AG10803 (cell line): ENCODE measurements at places on chromosomes 16 and 17.

- DNase-seq: no peak
Measured at GRCh38 chr17:80939151-80940145, 52.2 kb upstream of the CHMP6 start.

DNA sequence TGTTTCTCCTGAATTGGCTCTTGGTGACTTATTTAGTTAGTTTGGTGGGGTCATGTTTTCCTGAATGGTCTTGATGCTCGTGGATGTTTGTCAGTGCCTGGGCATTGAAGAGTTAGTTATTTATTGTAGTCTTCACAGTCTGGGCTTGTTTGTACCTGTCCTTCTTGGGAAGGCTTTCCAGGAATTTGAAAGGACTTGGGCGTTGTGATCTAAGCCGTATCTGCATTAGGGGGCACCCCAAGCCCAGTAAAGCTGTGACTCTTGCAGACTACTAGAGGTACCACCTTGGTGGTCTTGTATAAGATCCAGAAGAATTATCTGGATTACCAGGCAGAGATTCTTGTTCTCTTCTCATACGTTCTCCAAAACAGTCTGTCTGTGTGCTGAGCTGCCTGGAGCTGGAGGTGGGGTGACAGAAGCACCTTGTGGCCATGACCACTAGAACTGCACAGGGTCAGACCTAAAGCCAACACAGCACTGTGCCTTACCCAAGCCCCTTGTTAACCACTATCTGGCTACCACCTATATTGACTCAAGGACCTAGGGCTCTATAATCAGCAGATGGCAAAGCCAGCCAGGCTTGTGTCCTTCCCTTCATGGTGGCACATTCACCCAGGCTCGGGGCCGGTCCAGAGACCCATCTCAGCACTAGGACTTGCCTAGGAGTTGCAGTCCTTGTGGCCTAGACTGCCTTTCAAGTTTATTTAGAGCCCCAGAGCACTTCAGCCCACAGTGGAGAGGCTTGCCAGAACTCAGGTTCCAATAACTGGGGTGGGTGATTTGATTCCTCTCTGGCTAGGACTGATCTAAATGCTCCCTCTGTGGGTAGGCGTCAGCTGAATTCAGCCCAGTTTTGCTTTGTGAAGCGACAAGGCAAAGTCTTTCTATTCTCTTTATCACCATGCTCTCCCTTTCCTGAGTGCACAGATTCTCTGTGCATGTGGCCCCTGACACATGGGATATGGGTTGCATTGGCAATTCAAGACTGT is 11.0 kb downstream of the RNF135 start:
- no peak for DNase-seq

DNA sequence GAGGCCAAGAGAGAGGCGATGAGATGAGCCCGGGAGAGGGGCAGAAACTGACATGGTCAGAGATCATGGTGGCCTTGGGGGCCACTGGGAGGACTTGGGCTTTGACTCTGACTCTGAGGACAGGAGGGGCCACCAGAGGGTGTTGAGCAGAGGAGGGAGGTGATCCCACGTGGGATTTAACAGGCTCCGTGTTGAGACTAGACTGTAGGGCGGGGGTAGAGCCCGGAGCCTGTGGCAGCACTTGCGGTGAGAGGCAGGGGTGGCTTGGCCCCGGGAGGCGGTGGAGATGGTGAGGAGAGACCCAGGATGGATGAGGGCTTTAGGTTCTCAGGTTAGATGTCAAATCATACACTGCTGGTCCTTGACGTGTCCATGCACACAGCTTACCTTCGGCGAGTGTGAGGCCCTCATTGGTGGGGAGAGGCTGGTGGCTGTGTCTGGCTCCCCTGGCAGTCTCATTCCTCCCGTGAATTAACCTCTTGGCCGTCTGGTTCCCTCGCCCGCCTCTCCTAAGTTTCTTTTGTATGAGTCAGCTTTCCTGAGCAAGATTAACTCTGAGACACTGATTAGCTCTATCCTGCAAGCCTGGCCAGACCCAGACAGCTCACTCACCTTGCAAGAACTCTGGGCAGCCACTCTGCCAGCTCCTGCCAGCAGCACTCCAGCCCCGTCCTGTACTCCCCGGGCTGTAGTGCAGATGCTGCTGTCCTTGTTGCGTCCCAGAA is 39.7 kb downstream of the VPS35L start:
- DNase-seq: no peak

- peak; percentile 28 for DNase-seq
Measured at GRCh38 chr17:5354886-5355415, 64.5 kb downstream of the NUP88 start.

DNA sequence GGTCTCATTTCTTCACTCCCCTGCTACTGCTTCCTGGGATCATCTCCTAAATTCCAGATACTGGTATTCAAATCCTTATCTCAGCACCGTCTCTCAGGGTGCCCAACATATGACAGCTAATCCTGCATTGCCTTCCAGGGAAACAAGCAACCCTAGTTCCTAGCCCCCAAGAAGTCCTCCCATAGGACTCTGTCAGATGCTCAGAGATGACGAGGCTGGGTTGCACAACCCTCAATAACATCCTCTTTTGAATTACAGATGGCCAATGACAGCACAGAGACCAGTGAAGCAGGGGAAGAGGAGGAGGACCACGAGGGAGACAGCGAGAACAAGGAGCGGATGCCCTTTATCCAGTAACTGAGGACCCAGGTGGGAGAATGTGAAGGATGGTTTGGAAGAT is 45.0 kb upstream of the CLEC3A start:
- no peak for DNase-seq

GRCh38 chr16:82368041-82368440 is 198.0 kb upstream of the MPHOSPH6 start:
- peak; percentile 35 for DNase-seq

GRCh38 chr17:38444151-38444550 is 15.9 kb downstream of the ARHGAP23 start:
- peak; percentile 65 for DNase-seq

DNA sequence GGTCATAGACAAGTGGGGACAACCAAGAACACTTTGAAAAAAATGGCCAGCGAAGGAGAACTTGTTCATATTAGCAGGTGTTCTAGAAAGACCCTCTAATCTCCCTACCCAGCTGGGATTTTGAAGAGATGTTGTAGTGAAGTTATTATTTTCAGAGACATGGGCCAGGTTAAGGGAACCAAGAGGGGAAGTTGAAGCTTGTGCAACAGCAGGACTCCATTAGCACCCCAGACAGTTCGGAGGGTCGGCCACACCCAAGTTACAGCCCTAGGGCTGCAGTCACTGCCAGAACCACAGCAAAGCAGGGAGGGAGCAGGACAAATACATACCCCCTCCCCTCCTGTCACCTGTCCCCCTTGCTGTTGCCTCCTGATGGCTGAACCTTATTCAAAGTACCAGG is 42.3 kb downstream of the WSB1 start:
- no peak for DNase-seq

DNA sequence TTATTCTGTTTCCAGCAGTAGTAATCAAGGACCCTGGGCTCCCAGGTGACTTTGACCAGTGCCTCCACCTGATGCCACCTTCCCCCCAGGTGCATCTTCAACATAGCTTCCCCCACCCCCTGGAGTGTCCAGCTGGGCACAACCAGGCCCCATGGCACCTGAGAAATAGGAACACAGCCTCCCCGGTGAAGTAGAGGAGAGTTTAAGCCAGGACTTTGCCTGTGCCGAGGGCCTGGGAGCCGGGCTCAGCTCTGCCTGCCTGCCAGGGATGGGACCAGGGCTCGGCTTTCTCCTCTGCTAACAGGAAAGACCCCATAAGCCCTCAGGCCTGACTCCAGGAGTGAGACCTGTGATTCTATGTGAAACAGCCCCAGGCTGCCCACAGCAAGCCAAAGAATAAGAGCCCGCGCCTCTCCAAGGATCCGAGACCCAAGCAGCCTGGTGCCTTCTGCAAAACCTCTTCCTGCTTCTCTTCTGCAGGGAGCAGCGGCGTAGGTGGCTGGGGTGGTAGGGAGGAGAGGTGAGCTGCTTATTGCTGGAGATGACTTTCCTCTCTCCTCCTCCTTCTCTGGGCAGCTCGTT is 16.4 kb upstream of the RBFOX3 start:
- DNase-seq: no peak

DNA sequence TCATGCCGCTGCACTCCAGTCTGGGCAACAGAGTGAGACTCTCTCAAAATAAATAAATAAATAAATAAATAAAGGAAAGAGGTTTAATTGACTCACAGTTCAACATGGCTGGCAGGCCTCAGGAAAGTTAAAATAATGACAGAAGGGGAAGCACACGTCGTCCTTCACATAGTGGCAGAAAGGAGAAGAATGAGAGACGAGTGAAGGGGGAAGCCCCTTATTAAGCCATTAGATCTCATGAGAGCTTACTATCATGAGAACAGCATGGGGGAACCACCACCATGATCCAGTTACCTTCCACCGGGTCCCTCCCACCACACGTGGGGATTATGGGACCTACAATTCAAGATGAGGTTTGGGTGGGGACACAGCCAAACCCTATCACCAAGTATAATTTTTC is 54.5 kb downstream of the PAFAH1B1 start:
- DNase-seq: no peak
